NCI-H1417 treated with DMSO at 0.1 percent for 48 hours (cell line): ENCODE measurements at places on chromosomes 4 and X.

DNA sequence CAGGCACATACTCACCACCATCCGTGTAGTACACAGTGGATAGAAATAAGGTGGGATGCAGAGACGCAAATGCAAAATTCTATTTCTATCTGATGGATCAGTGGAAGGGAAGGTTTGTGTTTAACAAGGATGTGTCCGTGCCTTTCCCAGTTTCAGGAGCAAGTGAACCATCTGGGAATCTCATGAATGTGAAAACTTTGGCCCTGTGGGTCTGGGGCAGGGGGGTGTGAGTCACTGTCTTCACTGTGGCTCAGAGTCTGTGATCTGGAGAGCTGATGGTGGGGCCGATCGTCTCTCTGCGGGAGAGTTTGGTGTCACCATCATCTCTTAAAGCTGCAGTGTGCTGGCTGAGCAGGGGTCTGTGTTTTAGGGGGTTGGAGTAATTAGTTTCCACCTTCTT lies 179.3 kb upstream of the STS start:
- DNase-seq, result no peak

GRCh38 chrX:72020788-72021187 lies 110.1 kb downstream of the NHSL2 start:
- DNase-seq, result no peak

DNA sequence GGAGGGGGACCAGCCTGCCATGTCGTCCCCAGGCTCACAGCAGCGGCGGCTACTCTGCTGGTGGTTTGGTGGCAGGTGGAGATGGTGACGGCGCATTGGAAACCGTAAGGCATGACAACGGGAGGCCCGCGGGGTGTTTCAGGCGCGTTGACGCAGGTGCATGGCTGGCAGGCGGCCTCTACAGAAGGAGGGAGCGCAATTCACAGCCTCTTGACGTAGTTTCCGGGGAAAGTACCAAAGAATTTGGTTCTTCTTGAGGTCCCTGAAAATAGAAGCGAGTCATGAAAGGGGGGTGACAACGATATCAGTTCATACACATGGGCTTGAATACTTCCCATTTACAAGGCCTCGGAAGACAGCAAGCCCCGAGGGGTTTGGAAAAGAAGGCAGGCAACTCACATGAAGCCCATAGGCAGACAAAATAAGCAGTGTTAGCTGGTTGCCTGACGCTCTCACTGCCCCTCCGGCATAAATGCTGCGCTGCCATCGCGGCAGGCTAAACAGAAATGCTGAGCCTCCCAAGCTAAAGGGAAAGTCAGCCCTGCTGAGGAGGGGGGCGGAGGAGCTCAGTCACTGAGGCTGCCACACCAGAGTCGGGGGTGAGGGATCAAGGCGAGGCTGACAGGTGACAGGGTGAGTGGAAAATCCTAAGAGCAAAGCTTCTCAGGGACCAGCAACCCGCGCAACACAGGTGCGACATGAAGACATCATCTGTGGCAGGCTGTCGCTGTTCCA lies 52.3 kb upstream of the PDLIM3 start:
- no peak for DNase-seq

DNA sequence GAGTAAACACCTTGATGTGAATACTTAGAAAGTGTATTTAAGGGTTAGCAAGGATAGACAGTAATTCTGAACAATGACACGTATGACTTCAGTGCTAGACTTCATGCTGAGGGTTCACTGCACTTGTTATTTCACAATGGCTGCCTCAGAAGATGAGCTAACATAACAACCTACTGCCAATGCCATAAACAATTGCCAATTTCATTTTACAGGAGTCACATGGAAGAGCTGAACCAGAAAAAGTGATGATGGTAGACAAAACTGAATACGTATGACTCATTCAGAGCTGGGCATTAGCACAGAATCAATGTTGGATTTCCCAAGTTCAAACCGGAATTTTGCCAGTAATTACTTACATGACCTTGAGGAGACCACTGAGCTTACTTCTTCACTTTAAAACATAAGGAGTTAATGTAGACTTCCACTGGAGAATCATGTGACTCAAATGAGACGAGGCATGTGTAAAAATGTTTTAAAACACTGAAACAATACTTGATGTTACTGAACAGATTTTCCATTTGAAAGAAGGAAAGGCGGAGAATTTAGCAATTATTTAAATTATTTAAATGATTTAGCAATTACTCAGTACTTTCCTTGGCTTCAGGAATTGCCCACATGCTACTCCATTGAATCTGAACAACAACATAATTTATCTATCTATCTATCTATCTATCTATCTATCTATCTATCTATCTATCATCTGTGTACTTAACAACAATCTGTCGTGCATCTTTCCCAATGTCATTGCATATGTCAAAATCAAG lies 868.5 kb upstream of the SLIT2 start:
- no peak for DNase-seq

- DNase-seq, result no peak
These were observed 104.1 kb upstream of the BMP3 start for GRCh38 chr4:80926446-80926845.

GRCh38 chr4:112557676-112558411 lies 41.9 kb upstream of the NEUROG2 start:
- no peak for DNase-seq

DNA sequence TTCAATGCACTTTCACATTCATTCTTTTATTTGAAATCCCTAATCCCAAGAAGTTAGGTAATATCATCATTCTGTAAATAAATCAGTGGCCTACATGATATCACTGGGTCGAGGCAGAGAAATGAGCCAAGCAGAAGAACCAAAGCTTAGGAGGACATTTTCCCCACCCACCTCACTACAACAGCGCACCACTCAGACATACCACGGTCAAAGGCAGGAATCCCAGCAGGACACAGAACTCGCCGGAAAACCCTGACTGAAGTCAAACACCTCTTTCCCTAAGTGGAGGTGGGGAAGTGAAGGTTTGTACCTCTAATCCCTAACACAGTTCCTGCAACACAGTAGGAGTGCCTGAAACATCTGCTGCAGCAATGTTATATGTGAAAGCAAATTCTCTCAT lies 21.5 kb downstream of the RELL1 start:
- DNase-seq, result no peak

GRCh38 chr4:183458005-183458404 lies 13.6 kb downstream of the CDKN2AIP start:
- no peak for DNase-seq

DNA sequence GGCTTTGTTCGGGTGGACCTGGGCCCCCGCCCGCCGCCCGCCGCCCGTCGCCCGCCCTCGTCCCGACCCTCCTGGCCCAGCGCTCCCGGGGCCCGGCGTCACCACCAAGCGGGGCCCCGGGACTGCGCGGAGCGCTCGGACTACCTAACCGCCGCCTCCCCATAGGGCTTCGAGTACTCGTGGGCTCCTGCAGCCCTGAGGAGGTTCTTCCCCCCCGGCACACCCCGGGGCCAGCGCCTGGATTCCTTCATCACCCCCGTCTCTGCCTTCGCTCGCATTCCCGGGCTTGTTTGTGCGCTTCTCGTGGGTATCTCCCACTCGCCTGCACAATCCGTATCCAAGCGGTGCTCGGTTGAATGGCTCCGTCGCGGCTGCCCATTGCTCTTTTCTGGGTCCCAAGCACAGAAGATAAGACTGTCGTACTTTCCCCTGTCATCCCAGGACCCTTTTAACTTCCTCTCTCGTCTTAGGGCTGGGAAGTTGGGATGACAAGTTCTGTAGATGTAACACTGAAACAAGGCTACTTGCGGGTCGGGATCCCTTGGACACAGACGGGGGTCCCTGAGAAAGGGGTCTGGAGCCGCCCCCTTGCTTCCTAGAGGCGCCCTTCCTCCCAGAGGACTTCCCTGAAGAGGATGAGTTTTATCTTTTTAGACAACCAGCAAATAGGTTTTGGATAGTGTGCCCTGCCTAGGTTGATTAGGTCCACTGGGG lies 565 bp downstream of the MOB1B start:
- DNase-seq, result no peak

DNA sequence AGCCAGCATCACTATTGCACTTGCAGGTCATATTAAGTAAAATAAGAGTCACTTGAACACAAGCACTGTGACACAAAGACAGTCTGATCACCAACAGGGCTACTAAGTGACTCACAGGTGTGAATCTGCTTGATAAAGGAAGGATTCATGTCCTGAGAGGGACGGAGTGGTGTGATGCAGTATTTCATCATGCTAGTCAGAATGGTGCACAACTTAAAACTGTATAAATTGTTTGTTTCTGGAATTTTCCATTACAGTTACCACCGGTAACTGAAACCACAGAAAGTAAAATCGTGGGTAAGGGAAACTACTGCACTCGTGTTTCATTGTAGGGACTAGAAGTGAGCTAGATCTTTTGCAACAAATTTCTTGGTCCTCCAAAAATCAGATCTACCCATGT lies 109.7 kb downstream of the ELOVL6 start:
- no peak for DNase-seq

DNA sequence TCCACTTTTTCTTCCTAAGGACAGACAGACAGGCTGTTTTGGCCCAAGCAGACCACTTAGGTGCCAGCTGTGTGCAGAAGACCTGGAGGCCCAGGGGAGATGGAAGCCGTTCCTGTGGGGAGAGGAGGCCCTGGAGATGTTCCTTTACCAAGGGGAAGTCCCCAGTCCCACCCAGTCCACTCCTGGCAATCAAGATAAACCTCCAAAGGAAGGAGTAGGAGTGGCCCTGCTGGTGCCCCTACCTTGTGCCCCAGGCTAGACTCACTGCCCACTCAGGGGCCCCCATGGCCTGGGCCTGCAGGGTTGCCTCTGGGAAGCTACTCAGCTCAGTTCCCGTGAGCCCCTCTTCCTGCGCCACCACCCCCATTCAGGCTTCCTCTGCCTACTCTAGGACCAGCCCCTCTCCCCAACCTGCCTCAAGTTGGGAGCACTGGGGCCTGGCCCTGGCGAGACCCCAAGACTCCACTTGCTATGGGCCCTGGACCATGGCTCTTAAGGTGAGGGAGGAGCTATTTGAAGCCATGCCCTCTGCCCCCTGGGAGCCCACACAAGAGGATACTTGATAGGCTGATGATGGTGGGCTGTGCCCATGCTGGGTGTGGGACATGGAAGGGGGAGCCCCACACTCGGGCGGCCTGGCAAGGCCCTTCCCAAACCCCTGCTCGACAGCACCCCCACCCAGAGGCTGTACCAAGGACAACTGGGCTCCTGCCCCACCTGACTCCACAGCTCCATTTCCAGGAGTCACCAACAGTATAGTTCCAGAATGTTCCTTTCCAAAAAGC lies 24.8 kb upstream of the RNF4 start:
- no peak for DNase-seq

- DNase-seq, result no peak
These were observed 10.3 kb upstream of the DUSP9 start for GRCh38 chrX:153636716-153637115.

DNA sequence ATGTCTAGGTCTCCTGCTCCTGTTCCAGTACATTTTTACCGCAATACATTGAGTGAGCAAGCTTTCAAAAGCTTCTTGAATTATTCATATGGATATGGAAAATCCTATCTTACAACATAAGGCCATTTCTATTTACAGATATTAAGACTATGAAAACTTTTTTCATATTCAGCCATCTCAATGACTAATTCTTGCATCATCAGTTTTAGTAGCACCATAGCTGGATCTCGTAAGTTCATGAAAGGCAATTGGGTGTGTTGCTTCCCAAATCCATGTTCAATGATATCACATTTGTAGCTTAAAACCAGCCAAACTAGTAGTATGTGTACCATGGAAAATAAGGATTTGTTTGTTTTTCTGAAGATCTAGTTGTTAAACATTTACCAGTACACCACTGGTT lies 118.3 kb upstream of the GABRA2 start:
- no peak for DNase-seq

- no peak for DNase-seq
These were observed 25.0 kb upstream of the HMGB3 start for GRCh38 chrX:150958177-150958576.

DNA sequence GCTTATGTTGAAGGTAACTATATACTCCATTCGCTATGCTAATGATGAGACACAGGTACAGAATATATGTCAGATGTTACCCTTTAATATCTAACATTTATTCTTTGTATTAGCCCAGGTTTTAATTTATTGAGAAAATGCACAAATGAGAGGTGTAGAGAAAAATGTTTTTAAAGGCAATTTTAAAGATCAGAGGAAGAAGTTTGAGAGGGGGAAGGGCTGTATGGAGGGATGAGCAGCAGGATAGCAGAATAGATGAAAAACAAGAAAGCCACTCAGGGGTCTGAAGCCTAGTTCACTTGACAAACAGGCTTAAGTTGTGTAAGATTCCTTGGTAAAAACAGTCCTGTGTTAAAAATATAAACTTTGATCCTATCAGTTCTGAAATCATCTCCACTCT lies 3.7 kb downstream of the MAB21L2 start:
- no peak for DNase-seq
